Upper lobe of left lung (tissue), 6 donors: ENCODE measurements at places on chromosomes 6 and 20. TPM values are rescaled to one million over a fixed set of nuclear protein-coding genes. Genes with fewer than 3 reads are reported as not detected.

GRCh38 chr6:72363844-72364740 lies 257.8 kb upstream of the KCNQ5 start:
- no peaks in the 10 kb centered on the region for H3K27me3 ChIP-seq
- H3K4me3 ChIP-seq: no peak overlapping the region
- H3K36me3 ChIP-seq: no peaks in the 10 kb centered on the region
- no peaks in the 10 kb centered on the region for H3K4me1 ChIP-seq

- no peak overlapping the region for H3K27ac ChIP-seq
- no peak overlapping the region for H3K4me3 ChIP-seq
- H3K27me3 ChIP-seq: no peaks in the 10 kb centered on the region
- no peaks in the 10 kb centered on the region for H3K36me3 ChIP-seq
- DNase-seq: no peak
These were observed 332.9 kb downstream of the COL12A1 start for GRCh38 chr6:74872754-74873476.

- H3K4me3 ChIP-seq: peak overlapping the region; percentile 30
- H3K27ac ChIP-seq: no peak overlapping the region
- H3K4me1 ChIP-seq: peaks cover 53% of the 10 kb centered on the region
- H3K36me3 ChIP-seq: peaks cover 5% of the 10 kb centered on the region
These were observed 28.2 kb downstream of the SLC12A5 start for GRCh38 chr20:46056970-46057855.

DNA sequence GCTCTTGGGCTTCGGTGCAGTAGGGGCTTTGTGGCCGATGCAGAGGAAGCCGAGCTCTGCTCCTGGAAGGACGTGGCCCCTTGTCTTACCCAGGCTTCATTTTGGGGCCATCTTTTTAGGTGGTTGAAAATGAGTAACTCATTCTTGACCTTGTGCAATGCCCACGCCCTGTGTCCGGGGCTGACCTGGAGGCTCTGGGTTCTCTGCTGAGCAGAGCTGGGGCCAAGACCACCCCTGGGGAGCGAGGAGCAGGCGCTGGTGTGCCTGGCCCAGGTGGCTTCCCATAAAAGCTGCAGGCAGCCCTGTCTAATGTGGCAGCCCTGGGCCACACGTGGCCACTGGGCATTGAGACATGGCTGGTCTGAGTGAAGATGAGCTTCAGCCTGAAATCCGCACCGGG lies 25.7 kb downstream of the NTSR1 start:
- H3K36me3 ChIP-seq: no peaks in the 10 kb centered on the region
- no peak overlapping the region for H3K27ac ChIP-seq
- H3K4me3 ChIP-seq: no peak overlapping the region
- H3K27me3 ChIP-seq: no peaks in the 10 kb centered on the region
- H3K4me1 ChIP-seq: peaks cover 4% of the 10 kb centered on the region

ARMC2 gene
- total RNA-seq: 8.0 TPM

PROKR2 gene
- total RNA-seq: not detected

- no peaks in the 10 kb centered on the region for H3K27me3 ChIP-seq
- H3K27ac ChIP-seq: no peak overlapping the region
These were observed 74.9 kb downstream of the ZDHHC14 start for GRCh38 chr6:157455731-157456523.

BCAS1 gene
- total RNA-seq: 0.76 TPM

- DNase-seq: no peak
- no peak overlapping the region for H3K4me3 ChIP-seq
- H3K36me3 ChIP-seq: no peaks in the 10 kb centered on the region
- peaks cover 11% of the 10 kb centered on the region for H3K4me1 ChIP-seq
- H3K27me3 ChIP-seq: no peaks in the 10 kb centered on the region
These were observed 81.1 kb upstream of the PRDM1 start for GRCh38 chr6:106005013-106005412.

DNA sequence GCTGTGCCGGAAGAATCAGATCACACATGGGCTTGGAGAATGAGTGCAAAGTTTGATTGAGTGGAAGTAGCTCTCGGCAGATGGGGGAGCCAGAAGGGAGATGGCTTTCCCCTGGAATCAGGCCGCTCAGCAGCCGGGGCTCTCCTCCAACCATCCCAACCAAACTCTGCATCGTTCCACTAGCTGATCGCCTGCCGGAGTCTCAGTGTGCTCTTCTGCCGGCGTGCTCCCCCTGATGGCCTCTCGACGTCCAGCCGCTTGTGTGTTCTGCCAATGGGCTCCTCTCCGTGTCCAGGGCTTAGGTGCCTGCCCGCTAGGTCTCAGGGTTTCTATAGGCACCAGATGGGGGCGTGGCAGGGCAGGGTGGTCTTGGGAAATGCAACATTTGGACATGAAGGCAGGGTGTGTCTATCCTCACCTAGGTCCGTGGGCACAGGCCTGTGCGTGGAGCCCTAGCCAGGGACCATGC lies 4.9 kb upstream of the BIRC7 start:
- peak; percentile 30 for DNase-seq
- no peaks in the 10 kb centered on the region for H3K36me3 ChIP-seq
- H3K4me1 ChIP-seq: no peaks in the 10 kb centered on the region
- H3K27me3 ChIP-seq: no peaks in the 10 kb centered on the region

DNA sequence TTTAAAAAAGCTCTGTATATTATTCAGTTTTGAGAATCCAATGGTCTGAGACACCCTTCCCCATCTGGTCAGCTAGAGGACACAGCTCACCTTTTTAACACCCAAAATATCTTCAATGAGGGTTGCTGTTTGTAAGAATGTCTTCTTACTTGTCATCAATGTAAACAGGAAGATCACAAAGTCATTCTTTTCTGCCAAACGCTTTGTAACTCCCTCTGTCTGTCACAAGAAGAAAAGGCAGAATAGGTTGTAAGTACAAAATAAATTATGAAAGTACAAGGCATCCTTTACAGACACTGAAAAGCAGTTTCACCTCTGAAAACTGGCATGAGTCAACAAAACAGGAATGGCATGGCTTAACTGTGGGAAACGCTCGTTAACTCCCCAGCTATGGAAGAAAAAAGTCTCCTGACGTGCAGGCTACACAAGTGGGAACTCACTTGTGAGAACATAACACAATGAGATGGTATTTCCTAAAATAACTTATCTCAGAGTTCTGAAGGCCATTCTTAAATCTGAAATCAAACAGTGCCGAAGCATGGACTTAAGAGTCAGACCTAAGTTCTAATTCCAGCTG lies 42.7 kb downstream of the TRPC4AP start:
- H3K27me3 ChIP-seq: no peaks in the 10 kb centered on the region
- H3K27ac ChIP-seq: no peak overlapping the region
- no peak overlapping the region for H3K4me3 ChIP-seq
- no peak for DNase-seq

GRCh38 chr20:62755817-62756724 lies 40.2 kb upstream of the MRGBP start:
- H3K27me3 ChIP-seq: peaks cover 2% of the 10 kb centered on the region
- H3K27ac ChIP-seq: no peak overlapping the region
- H3K36me3 ChIP-seq: no peaks in the 10 kb centered on the region
- DNase-seq: no peak

NFYA gene
- total RNA-seq: 22.0 TPM

DNA sequence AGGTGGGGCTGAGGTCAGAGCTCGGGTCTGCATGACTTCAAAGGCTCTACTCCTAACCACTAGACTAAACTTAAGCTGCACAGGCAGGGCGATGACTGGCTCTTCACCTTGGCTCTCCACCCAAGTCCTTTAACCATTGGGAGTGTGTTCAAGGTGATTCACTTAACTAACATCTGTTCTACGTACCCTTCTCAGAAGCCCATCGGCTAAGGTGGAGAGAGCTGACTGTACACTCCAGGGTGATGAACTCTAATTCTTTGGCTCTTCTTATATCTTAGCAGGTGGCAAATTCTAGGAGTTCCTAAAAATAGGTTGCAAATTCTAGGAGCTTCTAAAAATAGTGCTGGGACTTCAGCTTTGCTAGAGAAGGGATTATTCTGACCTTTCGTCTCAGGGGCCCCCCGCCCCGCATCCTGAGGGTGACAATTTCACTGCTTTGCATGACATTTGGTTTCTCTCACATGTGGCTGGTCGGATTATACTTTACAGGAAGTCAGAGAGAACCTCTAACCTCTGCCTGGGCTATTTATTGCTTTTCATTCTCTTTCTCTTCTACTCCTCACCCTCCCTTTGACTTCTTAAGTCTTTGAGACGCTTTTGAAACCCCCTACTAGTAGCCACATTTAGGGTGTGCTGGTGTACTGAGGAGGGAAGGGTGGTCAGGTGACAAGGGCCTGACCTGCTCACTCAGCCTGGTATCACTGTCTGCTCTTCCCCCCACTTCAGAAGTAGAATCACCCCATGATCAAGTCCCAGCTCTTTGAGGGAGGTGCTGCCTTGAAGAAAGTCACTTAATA lies 55.5 kb downstream of the PRDM1 start:
- H3K4me1 ChIP-seq: peaks cover 2% of the 10 kb centered on the region
- no peaks in the 10 kb centered on the region for H3K27me3 ChIP-seq
- H3K27ac ChIP-seq: no peak overlapping the region
- H3K36me3 ChIP-seq: no peaks in the 10 kb centered on the region
- H3K4me3 ChIP-seq: no peak overlapping the region

GRCh38 chr6:36754582-36755434 lies 57.2 kb downstream of the RAB44 start:
- H3K4me3 ChIP-seq: no peak overlapping the region
- H3K4me1 ChIP-seq: peaks cover 27% of the 10 kb centered on the region
- no peaks in the 10 kb centered on the region for H3K36me3 ChIP-seq
- H3K27me3 ChIP-seq: no peaks in the 10 kb centered on the region
- no peak for DNase-seq

FAM184A gene
- total RNA-seq: 29.5 TPM

ORC3 gene
- total RNA-seq: 14.4 TPM

MAPK13 gene
- 84.6 TPM for total RNA-seq

- H3K4me1 ChIP-seq: peaks cover 4% of the 10 kb centered on the region
- no peak overlapping the region for H3K27ac ChIP-seq
- H3K36me3 ChIP-seq: no peaks in the 10 kb centered on the region
- DNase-seq: no peak
These were observed 45.6 kb upstream of the RAB23 start for GRCh38 chr6:57267586-57268293.

- peak; percentile 86 for DNase-seq
- H3K27me3 ChIP-seq: no peaks in the 10 kb centered on the region
- no peaks in the 10 kb centered on the region for H3K36me3 ChIP-seq
- H3K4me3 ChIP-seq: peak overlapping the region; percentile 13
- no peak overlapping the region for H3K27ac ChIP-seq
- peaks cover 4% of the 10 kb centered on the region for H3K4me1 ChIP-seq
These were observed 814 bp downstream of the TFAP2B start for GRCh38 chr6:50819466-50819903.

DNA sequence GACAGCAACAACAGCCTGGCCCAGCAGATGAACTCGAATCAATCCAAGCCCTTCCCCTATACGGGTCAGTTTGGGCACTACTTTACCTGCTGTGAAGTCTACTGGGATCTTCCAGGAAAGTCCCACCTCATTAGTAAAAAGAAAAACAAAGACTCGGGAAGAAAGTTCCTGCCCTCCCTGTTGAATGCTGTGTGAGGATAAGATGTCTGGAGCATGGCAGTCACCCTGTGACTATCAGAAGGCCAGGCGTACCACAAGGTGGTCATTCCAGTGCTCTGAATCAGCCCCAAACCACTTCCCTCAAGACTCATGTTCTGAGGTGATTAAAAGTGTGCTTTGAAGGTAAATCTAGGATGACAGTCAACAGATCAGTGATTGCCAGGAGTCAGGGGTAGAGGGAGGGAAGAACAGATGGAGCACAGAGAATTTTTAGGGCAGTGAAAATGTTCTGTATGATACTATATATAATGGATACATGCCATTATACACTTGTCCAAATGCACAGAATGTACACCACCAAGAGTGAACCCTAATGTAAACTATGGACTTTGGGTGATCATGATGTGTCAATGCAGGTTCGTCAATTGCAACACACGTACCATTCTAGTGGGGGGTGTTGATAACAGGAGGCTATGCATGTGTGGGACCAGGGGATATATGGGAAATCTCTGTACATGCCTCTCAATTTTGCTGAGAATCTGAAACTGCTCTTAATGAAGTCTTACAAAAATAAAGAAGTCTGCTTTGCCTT lies 14.7 kb downstream of the FKBP1A start:
- H3K27ac ChIP-seq: peak overlapping the region; percentile 75
- peaks cover 92% of the 10 kb centered on the region for H3K4me1 ChIP-seq
- H3K4me3 ChIP-seq: no peak overlapping the region
